ENCODE measurements at places on chromosomes 12 and 14. TPM values are rescaled to one million over a fixed set of nuclear protein-coding genes. Genes with fewer than 3 reads are reported as not detected.

POLE2 gene
- polyA plus RNA-seq = 0.46 TPM

DNA sequence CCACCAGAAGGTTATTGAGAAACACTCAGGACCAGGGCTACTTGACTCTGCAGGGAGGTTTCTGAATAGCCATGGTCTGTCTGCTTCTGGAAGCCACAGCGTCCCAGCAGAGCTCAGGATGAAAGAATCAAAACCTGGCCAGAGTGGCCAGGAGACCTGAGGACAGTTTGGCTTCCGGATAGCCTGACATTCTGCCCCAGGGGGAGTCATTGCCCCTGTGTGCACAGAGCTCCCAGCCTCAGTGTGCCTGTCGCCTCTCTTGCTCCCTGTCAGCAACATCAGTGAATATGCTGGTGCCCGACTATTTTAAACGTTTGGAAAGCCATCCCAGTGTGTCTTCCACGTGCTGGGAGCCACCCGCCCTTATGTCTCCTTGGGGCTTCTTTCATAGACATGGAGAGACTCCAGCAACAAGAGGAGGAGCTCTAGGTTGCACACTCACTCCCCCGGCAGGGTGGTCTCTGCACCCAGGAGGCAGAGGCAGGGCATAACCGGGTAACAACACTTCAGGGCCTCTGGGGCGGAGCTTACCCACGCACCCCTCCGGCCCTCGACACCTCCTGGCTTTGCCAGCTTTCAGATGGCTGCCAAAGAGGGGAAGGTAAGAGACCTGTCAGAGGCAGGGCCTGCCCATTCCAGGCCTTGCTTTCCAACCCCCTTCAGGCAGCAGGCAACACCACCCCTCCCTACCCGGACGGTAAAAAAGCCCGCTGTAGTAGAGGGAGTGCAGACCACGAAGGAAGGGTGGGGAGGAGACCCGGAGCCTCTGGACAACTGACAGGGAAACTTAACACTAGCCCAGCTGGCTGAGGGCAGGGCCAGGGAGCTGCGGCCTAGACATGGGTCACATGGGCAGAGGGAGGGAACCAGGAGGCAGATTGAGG lies 19.0 kb upstream of the SLC6A12 start:
- DNase-seq = no peak

- no peak for DNase-seq
Measured at GRCh38 chr14:54650959-54651351, 84.0 kb downstream of the SAMD4A start.

STAC3 gene
- polyA plus RNA-seq = 1,376 TPM

DNA sequence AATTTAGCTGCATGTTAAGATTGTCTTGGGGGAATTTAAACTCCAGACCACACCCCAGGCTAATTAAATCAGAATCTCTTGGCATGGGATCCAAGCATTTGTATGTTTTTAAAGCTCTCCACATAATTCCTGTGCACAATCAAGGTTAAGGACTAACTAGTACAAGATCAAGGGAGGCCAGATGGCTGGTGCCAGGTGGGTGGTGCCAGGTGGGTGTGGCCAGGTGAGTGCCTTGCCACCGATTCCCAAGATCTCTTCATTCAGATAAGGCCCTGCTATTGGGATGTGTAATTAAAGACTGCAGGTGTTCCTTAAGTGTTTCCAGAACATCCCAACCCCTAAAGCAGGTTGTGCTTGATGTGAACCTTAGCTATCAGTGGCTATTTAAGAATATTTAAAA lies 75.1 kb downstream of the NRXN3 start:
- no peak for DNase-seq

CRIP1 gene
- polyA plus RNA-seq = 27.2 TPM

Measured in psoas muscle (tissue), 8 donors.